Activated CD8-positive, alpha-beta memory T cell treated with anti-CD3 and anti-CD28 coated beads for 1 hour (primary cell): ENCODE measurements at places on chromosomes 13 and 19.

DNA sequence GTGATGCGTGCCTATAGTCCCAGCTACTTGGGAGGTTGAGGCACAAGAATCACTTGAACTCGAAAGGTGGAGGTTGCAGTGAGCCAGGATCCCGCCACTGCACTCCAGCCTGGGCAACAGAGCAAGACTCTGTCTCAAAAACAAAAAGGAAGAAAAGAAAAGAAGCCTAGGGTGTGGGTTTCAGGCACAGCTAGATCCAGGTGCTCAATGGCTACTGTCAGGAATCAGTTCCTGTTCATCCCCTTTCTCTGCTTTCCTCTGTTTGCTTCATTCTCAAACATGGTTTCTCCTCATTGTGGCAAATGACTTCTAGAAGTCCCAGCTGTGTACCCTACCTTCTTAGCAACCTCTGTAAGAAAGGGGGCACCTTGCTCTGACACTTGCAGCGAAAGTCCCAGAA, 5.9 kb downstream of the CBLC start:
- DNase-seq: no peak

DNA sequence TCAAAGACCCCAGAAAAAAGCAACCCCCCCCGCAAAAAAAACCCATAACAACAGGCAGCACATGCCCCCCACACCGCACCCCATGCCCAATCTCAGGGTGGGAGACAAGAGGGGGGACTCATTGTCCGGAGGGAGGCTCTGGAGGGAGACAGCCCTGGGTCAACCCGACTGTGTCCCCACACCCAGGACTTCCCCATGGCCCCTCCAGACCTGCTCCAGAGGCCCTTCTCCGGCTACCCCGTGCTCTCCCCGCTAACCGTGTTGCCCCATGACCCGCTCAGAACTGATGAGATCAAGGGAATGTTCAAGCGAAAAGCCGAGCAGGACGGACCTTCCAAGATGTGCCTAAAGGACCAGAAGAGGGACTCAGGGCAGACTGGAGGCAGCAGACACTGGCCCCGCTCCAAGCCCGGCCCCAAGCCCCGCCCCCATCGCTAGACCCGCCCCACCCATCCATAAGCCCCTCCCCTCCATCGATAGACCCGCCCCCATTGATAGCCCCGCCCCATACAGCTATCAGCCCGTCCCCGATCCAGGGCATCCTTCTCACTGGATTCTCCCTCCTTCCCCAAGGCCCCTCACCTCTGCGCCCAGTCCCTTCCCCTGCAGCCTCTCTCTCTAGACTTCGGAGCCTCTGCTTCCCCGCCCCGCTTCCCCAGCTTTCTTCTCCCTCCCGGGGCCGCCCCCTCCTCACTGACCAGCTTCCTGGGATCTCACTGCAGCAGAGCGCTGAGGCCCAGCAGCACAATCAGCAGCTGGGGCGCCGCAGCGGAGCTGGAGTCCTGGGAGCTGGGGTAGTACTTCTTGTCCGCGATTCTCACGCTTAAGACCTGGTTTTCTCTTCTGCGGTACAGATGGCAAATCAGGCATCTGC, 2.2 kb downstream of the BST2 start:
- DNase-seq: peak; percentile 38

DNA sequence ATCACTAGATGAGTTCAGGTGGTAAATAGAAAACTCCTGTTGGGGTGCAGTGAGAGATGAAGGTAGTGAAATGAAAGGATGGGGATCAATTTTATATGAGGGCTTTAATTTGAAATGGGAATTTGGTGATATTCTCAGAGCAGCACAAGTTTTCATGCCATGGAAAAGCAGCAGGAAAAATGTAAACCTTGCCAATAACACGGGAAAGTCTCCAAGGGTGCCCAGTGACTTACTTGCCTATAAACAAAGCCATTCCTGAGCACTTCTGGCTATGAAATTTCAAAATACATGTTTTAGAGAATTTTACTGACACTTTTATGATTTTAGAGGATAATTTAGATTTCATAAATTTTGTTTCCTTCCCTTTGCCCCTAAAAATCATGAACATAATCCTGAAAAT, 16.4 kb upstream of the FLT3 start:
- DNase-seq: no peak

- no peak for DNase-seq
Observed at GRCh38 chr13:97875218-97875617, 78.3 kb upstream of the IPO5 start.

GRCh38 chr19:12946092-12946721, 545 bp downstream of the RAD23A start:
- DNase-seq: no peak

- DNase-seq: no peak
Observed at GRCh38 chr13:29845440-29846056, 4.9 kb downstream of the UBL3 start.

GRCh38 chr19:33278403-33279269, 23.7 kb downstream of the CEBPA start:
- no peak for DNase-seq

DNA sequence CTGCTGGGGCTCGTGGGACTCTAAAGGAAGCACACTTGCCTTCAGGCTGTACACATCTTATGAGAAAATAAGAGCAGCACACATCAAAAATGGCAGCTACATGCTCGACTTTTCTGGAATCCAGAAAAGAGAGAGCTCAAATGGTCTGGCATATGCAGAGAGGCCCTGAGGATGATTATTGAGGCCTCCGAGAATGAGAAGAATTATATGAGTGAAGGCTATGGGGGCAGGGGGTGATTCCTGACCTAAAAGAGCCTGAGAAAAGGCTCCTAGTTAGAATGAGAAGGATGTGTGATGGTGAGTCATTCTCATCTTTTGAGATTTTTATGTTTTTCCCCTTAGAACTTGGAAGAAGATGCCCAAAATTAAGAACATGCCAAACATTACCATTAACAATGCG, 97.1 kb downstream of the HSPH1 start:
- no peak for DNase-seq

GRCh38 chr13:43470610-43471009, 316.2 kb downstream of the ENOX1 start:
- no peak for DNase-seq

- no peak for DNase-seq
Observed at GRCh38 chr13:64845110-64845509, 2385.0 kb downstream of the PCDH9 start.

DNA sequence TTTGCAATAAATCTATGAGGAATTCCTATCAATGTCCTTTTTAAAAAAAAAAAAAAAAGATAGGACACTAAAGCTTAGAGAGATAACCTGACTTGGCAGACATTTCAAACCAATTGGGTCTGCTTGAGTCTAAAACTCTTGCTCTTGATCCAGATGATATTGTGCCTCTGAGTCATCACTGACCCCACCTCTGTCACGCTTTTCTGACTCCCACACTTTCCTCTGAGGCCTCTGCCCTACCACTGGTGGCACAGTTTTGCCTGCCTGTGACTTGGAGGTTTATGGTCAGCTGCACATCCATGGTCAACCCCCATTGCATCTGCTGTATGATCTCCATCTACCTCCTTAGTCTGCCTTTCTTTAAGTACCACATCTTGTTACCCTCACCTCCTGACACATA, 328.7 kb downstream of the SPRY2 start:
- DNase-seq: no peak

GRCh38 chr19:11453468-11454341, 18.3 kb downstream of the PRKCSH start:
- DNase-seq: no peak

DNA sequence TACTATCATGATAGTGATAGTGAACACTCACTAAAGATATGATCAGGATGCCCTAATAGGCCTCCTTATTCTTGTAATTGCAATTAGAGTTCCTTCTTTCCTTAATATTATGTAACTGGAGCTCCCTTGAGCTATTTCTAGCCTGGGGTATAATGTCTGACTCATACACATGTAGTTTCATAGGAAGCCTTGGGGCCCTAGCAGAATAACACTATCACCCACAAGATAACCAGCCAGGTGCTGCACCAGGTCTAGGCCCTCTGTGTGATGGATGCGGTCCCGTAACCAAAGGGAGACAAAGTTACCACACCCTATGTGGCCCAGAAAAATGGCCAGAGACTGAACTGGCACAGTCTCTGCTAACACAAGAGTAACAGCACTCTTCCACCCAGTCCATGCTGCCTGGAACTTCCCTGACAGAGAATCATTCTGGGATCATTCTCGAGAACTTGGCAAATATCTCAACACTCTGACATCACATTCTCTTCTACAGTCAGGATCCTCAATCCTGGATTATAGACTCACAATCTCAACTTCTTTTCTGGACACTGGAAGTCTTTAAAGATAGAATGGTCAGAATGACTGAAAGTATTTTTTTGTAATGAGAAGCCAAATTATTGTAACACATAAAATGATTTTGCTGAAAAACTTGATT, 32.6 kb upstream of the IGFL4 start:
- no peak for DNase-seq

GRCh38 chr13:81726037-81726726, 1385.3 kb upstream of the SPRY2 start:
- no peak for DNase-seq

- no peak for DNase-seq
Observed at GRCh38 chr19:43538922-43539321, 5.9 kb downstream of the ZNF575 start.

DNA sequence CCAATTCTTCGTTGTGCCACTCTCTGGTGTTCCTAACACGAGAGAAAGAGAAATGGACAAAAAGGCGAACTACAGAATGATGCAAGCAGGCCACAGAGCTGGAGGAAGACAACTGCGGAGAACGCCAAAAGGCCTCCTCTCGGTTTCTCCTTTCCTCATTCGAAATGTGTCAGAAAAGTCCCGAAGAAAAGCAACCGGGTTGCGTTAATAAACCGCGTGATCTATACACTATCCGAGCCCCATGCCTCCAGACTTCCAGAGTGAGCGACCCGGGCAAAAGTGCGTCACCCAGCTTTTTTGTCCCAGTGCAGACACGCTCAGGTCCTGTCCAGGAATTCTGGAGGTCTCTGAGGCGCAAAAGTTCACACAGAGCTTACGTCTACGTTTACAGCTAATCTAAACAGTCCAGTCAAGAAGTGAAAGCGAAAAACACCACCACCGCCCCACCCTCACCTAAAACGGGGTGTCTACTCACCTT, 413 bp downstream of the N4BP2L2 start:
- no peak for DNase-seq

DNA sequence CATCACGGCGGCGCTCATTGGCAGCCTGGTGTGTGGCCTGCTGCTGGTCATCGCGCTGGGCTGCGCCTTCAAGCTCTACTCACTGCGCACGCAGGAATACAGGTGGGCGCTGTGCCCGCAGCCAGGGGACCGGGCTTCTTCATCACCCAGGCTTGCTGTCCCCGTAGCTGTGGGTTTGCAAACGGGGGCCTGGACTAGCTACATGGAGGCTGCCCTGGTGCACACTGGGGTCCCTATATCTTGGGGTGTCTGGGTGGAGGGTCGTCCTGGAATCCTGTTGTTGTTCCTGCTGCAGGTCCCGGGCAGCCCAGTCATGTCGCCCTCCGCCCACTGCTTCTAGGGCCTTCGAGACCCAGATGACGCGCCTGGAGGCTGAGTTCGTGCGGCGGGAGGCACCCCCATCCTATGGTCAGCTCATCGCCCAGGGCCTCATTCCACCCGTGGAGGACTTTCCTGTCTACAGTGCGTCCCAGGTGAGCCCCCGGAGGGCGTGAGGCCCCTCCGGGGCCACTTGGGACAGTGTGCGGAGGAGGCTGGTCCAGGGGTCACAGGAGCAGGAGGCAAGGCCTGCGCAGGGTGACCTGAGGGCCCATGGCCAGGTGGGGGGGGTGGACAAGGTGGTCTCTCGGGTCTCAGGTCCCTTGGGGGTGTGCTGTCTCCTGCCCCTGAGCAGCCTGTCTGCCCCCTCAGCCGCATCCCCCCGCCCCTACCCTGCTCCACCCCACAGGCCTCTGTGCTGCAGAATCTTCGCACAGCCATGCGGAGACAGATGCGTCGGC, 12.3 kb downstream of the LRP3 start:
- DNase-seq: no peak

- no peak for DNase-seq
Observed at GRCh38 chr19:678791-679388, 2.7 kb downstream of the FSTL3 start.

GRCh38 chr19:49809941-49810389, 3.1 kb downstream of the FUZ start:
- no peak for DNase-seq

GRCh38 chr19:15072930-15073647, 8.9 kb upstream of the OR1I1 start:
- no peak for DNase-seq

- no peak for DNase-seq
Observed at GRCh38 chr13:44759384-44760360, 183.5 kb upstream of the TSC22D1 start.

DNA sequence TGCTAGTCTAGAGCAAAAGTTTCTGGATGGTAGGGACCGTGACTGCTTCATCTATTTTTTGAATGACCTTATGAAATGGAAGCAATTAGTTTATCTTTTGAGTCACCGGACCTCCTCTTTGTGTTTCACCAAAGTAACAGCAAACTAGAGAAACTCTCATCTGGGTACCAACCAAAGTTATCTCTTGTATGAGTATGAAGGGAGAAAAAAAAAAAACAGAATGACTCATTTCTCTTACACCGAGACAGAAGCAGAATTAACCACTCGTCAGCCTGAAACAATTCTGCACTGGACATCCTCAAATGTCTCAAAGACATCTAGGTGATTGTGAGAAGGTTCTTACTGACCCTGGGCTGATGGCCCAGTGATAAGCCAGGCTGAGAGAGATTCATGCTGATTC, 18.3 kb downstream of the ZNF100 start:
- no peak for DNase-seq

DNA sequence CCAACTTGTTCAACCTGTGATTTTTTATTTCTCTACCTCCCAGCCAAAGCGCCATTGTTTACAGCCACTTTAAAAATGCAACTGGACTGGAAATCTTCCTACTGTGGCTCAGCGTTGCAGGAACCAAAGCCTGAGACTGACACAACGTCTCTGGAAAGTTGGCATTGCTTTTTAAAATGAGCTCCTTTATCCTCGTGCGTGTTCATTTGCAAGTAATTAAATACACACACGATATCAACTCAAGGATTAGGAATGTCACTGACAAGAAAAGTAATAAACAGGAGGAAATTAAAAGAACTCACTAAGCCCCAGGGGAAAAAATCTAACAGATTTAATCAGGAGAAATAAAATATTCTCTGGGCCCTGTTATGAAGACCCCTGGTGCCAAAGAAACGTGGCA, 184.6 kb upstream of the IRS2 start:
- no peak for DNase-seq

DNA sequence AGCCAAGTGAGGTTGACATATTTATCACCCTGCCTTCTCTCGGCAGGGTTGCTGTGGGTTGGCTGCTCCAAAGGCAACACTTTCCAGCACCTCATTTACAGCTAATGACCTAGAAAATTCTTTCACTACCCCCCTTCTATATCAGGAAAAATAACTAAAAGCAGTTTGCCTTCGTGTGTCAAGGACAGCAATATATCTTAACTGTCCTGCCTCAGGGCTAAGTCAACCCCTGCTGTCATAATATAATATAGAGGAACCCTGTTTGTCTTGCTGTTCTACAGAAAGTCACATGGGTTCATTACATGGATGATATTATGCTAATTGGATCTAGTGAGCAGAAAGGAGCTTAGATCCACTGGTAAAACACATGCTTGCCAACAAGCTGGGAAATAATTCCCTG, 28.1 kb upstream of the USP12 start:
- DNase-seq: no peak

- DNase-seq: peak; percentile 49
Observed at GRCh38 chr19:19627621-19628500, at the start of gene LPAR2. Gene LPAR2 (minus strand): TSS chr19:19628220. CDS start chr19:19627275, 945 bp downstream.

- no peak for DNase-seq
Observed at GRCh38 chr19:947090-947706, 21.4 kb downstream of the ARID3A start.
